Left ventricle myocardium inferior (tissue), 1 donor: ENCODE measurements at places on chromosomes 5 and 9.

GRCh38 chr9:117725426-117725887 is 21.3 kb downstream of the TLR4 start:
- H3K27ac ChIP-seq: peak overlapping the region; percentile 37
- H3K4me1 ChIP-seq: peaks cover 50% of the 10 kb centered on the region
- no peak overlapping the region for H3K4me3 ChIP-seq
- no peaks in the 10 kb centered on the region for H3K36me3 ChIP-seq
- no peak for DNase-seq

- peaks cover 5% of the 10 kb centered on the region for H3K4me1 ChIP-seq
- no peak overlapping the region for H3K4me3 ChIP-seq
- no peak overlapping the region for H3K27ac ChIP-seq
Observed at GRCh38 chr5:168852329-168852728, 273.2 kb upstream of the PANK3 start.

- no peaks in the 10 kb centered on the region for H3K4me1 ChIP-seq
- no peak overlapping the region for H3K4me3 ChIP-seq
- H3K36me3 ChIP-seq: no peaks in the 10 kb centered on the region
- H3K27me3 ChIP-seq: peaks cover 23% of the 10 kb centered on the region
- DNase-seq: no peak
Observed at GRCh38 chr5:146441896-146442295, 5.2 kb upstream of the TCERG1 start.

DNA sequence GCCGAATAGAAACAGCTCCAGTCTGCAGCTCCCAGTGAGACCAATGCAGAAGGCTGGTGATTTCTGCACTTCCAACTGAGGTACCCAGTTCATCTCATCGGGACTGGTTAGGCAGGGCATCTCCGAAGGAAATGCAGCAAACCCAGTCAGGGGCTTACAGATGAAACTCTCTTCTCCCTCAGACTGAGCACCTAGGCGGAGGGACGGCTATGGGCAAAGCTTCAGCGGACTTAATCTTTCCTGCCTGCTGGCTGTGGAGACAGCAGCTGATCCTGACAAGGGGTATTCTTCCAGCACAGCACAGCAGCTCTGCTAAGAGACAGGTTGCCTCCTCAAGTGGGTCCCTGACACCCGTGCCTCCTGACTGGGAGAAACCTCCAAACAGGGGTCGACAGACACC is 330.9 kb downstream of the DNAH5 start:
- no peak overlapping the region for H3K27ac ChIP-seq
- H3K4me3 ChIP-seq: no peak overlapping the region
- DNase-seq: no peak
- no peaks in the 10 kb centered on the region for H3K36me3 ChIP-seq
- H3K4me1 ChIP-seq: no peaks in the 10 kb centered on the region

- no peak overlapping the region for H3K27ac ChIP-seq
- H3K4me1 ChIP-seq: peaks cover 6% of the 10 kb centered on the region
- H3K36me3 ChIP-seq: no peaks in the 10 kb centered on the region
- H3K4me3 ChIP-seq: no peak overlapping the region
Observed at GRCh38 chr9:132575005-132575609, 7.3 kb upstream of the BARHL1 start.

GRCh38 chr5:33576726-33577590 is 136.2 kb downstream of the TARS1 start:
- peaks cover 3% of the 10 kb centered on the region for H3K27me3 ChIP-seq
- no peaks in the 10 kb centered on the region for H3K36me3 ChIP-seq
- no peak for DNase-seq
- peaks cover 7% of the 10 kb centered on the region for H3K4me1 ChIP-seq

- no peaks in the 10 kb centered on the region for H3K36me3 ChIP-seq
- peaks cover 26% of the 10 kb centered on the region for H3K4me1 ChIP-seq
- DNase-seq: no peak
- no peaks in the 10 kb centered on the region for H3K27me3 ChIP-seq
- no peak overlapping the region for H3K4me3 ChIP-seq
- peak overlapping the region; percentile 63 for H3K27ac ChIP-seq
Observed at GRCh38 chr5:115558388-115558956, 13.9 kb upstream of the FEM1C start.

GRCh38 chr5:168273056-168273980 is 18.1 kb upstream of the WWC1 start:
- no peak overlapping the region for H3K27ac ChIP-seq
- peaks cover 8% of the 10 kb centered on the region for H3K27me3 ChIP-seq
- no peaks in the 10 kb centered on the region for H3K36me3 ChIP-seq
- no peak for DNase-seq

DNA sequence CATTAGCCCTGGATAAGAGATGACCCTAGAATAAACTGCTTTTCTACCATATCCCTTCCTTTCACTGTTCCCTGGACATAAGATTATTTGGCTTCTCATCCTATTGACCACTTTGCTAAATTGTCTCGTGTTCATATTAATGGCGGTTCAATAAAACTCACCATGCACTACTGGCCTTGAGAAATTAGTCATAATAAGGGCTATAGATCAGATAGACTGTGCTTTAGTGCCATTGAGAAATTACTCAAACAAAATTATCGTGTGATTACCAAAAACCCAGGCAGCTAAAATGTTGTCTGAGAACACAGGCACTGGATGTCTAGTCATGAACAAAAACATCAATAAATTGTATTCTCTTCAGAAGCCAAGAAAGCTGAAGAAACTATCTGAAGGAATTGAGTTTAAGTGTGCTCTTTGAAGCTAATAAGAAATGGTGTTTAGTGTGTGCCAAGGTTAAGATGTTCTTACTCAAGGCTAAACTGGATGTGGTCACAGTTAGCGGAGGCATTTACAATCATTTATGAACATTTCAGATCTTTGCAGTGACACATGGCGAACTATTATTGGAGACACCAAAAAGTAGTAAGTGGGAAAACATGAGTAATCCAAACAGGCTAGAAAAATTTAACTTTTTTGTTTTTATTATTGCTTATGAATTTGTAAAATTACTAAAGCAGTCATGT is 460.4 kb upstream of the RORB start:
- no peaks in the 10 kb centered on the region for H3K4me1 ChIP-seq
- H3K27ac ChIP-seq: no peak overlapping the region
- no peaks in the 10 kb centered on the region for H3K27me3 ChIP-seq

DNA sequence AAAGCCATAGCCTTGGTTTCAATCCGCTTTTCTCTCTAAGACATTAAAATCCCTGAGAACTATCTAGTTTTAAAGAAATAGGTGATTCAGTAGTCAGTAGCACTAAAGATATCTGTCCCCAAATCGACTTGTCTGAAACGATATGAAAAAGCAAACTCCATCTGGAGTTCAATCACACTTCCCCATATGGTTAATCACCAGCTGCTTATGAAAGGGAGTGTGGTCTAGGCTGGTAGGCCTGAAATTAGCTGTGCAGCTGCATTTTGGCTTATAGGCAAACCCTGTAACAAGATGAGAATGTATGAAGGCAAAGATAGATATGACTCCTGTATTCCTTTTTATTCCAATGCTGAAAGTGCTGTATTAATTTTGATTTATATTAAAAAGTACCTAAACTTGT is 65.9 kb downstream of the DMRTA1 start:
- H3K27me3 ChIP-seq: no peaks in the 10 kb centered on the region
- H3K4me1 ChIP-seq: no peaks in the 10 kb centered on the region
- H3K4me3 ChIP-seq: no peak overlapping the region
- H3K27ac ChIP-seq: no peak overlapping the region
- DNase-seq: no peak
- H3K36me3 ChIP-seq: no peaks in the 10 kb centered on the region

DNA sequence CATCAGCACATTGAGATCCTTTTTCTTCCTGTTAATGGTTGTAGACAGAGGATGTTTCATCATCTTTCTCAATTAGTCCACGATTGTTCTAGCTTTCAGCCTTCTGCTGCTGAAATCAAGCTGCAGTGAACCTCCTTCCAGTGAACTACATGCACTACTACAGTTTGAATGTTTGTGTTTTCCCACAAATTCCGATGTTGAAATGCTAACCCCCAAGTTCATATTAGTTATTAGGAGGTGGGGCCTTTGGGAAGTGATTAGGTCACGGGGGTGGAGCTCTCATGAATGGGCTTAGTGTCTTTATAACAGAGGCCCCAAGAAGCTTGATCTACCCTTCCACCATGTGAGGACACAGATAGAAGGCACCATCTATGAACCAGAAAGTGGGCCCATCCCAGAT is 32.9 kb downstream of the NSG2 start:
- no peaks in the 10 kb centered on the region for H3K4me1 ChIP-seq
- H3K27me3 ChIP-seq: peaks cover 6% of the 10 kb centered on the region
- no peak overlapping the region for H3K4me3 ChIP-seq
- no peak for DNase-seq

DNA sequence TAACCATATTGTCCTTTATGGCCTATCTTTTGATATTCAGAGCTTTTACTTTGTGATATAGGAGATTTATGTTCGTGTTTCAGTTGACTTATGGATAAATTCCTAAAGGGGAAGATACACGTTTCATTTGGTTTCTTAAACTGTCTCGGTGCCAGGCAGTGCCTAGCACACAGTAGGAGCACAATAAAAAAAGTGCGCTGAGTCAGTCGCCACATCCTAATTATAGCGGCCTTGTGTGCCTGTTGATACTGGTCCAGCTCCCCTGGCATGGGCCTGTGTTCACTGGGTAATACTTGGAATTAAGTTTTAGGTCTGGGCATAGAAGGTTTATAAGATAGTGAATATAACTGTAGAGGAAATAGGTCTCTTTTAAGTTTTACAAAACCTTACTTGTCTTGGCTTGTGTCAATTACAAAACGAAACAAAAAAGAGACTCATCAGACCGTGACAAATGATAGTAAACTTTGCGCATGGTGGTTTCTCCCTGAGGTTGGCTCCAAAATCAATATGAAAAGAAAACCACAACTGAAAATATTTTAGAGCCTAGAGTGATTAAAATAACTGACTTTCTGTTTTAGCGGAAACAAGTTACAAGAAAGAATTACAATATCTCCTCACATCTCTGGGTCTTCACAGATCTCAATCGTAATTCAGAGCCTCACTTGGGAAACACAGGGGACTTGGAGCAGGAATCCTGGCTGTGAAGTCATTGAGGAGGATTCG is 84.8 kb downstream of the MVB12B start:
- H3K27me3 ChIP-seq: no peaks in the 10 kb centered on the region
- no peak for DNase-seq
- H3K4me1 ChIP-seq: peaks cover 14% of the 10 kb centered on the region
- H3K27ac ChIP-seq: no peak overlapping the region
- no peak overlapping the region for H3K4me3 ChIP-seq

GRCh38 chr9:100724886-100725285 is 147.0 kb downstream of the CAVIN4 start:
- no peak overlapping the region for H3K4me3 ChIP-seq
- H3K27me3 ChIP-seq: peaks cover 10% of the 10 kb centered on the region
- H3K4me1 ChIP-seq: no peaks in the 10 kb centered on the region
- no peaks in the 10 kb centered on the region for H3K36me3 ChIP-seq

- no peaks in the 10 kb centered on the region for H3K36me3 ChIP-seq
- no peaks in the 10 kb centered on the region for H3K27me3 ChIP-seq
- peaks cover 11% of the 10 kb centered on the region for H3K4me1 ChIP-seq
- H3K27ac ChIP-seq: no peak overlapping the region
Observed at GRCh38 chr9:22098643-22099332, 89.7 kb upstream of the CDKN2B start.

DNA sequence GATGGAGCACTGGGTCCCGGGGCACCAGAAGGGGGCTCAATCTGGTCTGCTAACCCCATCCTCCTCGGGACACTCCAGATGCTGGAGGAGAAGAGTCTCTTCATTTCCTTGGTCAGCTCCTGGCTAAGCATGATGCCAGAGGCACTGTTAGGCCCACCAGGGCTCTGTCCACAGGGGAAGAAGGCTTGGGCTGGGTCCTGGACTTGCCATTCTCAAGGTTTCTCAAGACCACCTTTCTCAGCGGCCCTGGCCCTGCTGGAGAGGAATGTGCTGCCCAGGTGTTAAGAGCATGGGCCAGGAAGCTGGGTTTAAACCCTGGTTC is 7.9 kb downstream of the SH2D3C start:
- peak overlapping the region; percentile 93 for H3K27ac ChIP-seq
- H3K4me3 ChIP-seq: peak overlapping the region; percentile 74
- no peaks in the 10 kb centered on the region for H3K27me3 ChIP-seq
- H3K36me3 ChIP-seq: no peaks in the 10 kb centered on the region
- DNase-seq: no peak

- H3K27me3 ChIP-seq: no peaks in the 10 kb centered on the region
- no peak for DNase-seq
- peak overlapping the region; percentile 70 for H3K27ac ChIP-seq
- H3K36me3 ChIP-seq: no peaks in the 10 kb centered on the region
- no peak overlapping the region for H3K4me3 ChIP-seq
Observed at GRCh38 chr9:13862654-13863053, 451.3 kb downstream of the NFIB start.

DNA sequence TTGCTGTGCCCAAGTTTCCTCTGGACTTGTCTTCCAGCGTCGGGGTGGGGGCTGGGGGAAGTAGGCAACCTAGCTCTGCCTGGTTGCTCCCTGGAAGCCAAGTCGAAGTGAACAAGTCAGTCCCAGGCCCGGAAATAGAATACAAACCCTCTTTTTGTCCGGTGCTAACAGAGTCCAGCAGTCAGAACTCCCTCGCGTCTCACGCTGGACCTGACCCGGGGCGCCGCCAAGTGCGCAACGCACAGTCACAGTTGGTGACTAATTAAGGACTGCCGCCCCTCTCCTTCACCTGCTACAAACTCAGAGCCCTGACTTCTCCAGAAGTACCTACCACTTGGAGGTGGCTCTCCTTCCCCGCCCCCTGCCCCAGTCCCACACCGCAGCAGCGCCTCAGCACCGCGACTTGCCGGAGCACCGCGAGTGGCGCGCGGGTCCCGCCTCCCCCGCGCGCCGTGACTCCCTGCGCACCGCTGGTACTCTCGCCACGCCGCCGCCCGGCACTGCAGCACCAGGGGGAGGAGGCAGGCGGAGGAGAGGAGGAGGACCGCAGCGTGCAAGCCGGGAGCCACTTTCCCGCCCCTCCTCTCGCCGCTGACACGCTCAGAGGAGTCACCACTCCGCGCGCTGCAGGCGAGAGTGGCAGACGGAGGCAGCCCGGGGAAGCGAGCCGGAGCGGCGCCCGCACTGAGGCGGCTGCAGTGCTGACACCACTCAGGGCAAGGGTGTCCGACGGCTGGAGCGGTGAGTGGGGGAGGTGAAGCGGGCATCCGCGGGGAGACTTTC is at the start of gene SV2C:
SV2C (plus strand) TSS at position 612 of the 783 bp plus-strand sequence. CDS start 48,368 bp downstream, outside the sequence.
- peaks cover 31% of the 10 kb centered on the region for H3K4me1 ChIP-seq
- peak within 1 kb of the TSS; percentile 53 for H3K4me3 ChIP-seq
- H3K27ac ChIP-seq: no peak within 1 kb of the TSS
- peaks cover 99% of the 10 kb centered on the region for H3K27me3 ChIP-seq
- no peak for DNase-seq

GRCh38 chr9:33781736-33782135 is 13.6 kb upstream of the PRSS3 start:
- H3K4me1 ChIP-seq: no peaks in the 10 kb centered on the region
- no peak overlapping the region for H3K27ac ChIP-seq
- no peak for DNase-seq
- H3K36me3 ChIP-seq: no peaks in the 10 kb centered on the region
- H3K27me3 ChIP-seq: no peaks in the 10 kb centered on the region
- H3K4me3 ChIP-seq: no peak overlapping the region

GRCh38 chr5:107801061-107801460 is 130.3 kb upstream of the EFNA5 start:
- no peaks in the 10 kb centered on the region for H3K4me1 ChIP-seq
- no peaks in the 10 kb centered on the region for H3K36me3 ChIP-seq
- no peak overlapping the region for H3K4me3 ChIP-seq
- H3K27ac ChIP-seq: no peak overlapping the region
- no peak for DNase-seq
- H3K27me3 ChIP-seq: no peaks in the 10 kb centered on the region

- H3K27ac ChIP-seq: peak overlapping the region; percentile 100
- peaks cover 93% of the 10 kb centered on the region for H3K4me1 ChIP-seq
- H3K27me3 ChIP-seq: no peaks in the 10 kb centered on the region
- peaks cover 29% of the 10 kb centered on the region for H3K36me3 ChIP-seq
Observed at GRCh38 chr9:129145316-129145715, 32.7 kb downstream of the IER5L start.
